ENCODE measurements at places on chromosomes 5 and 9. TPM values are rescaled to one million over a fixed set of nuclear protein-coding genes. Genes with fewer than 3 reads are reported as not detected.

Gene DMRT3
- total RNA-seq = 1.1 TPM

Gene NR5A1
- total RNA-seq = not detected

Gene PRR16
- total RNA-seq = 3.3 TPM

Gene DNAJC21
- 34.9 TPM for total RNA-seq

Gene SLC46A2
- 0.35 TPM for total RNA-seq

Gene ACSL6
- total RNA-seq = 0.35 TPM

Gene F2RL1
- 1.9 TPM for total RNA-seq

Gene PCDHGB5
- total RNA-seq = 5.9 TPM

Gene NDFIP1
- total RNA-seq = 56.5 TPM

Gene FGFR4
- total RNA-seq = 0.42 TPM

Gene ARHGEF37
- total RNA-seq = 3.9 TPM

Gene HOMER1
- total RNA-seq = 3.2 TPM

DNA sequence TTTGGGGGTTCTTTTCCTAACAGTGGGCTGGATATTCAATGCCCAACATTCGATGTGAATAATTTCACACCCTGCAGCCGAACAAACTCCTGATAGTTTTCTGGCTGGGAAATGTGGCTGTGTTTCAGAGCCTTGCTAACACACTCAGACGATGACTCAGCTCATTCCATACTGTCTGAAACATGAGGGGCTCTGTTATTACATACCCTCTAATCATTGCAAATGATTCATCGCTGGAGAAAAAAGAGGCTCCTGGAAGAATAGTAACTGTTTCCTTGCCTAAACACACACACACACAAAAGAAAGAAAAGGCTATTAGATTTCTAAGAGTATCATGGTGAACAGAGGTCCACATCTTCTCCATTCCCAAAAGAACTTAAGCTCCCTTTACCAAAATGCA is 75.8 kb downstream of the OXCT1 start:
- DNase-seq = no peak

- DNase-seq = no peak
These were observed 185.0 kb upstream of the PRLR start for GRCh38 chr5:35415309-35415708.

DNA sequence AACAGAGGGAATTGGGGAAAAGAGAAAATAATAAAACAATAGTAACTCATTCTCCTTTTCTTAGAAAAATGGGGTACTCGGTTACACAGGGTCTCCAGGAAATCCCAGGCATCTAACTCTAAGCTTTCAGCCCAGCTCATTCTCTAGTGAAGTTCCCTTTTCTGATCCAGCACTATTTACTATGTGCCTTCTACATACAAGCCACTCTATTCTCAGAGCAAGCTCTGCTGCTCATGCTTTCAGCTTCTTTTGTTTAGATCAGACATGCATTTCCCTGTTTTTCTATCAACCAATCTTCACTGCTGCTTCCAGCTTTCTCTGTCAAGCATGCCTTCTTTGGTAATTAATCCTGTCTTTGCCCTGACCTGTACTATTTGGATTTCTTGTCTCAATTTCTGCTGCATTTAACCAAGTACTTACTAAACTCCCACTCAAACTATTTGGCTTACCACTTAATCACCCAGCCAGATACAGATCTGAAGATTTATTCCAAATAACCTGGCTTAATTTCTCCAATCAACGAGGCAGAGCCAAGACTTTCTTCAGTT is 25.3 kb downstream of the OSMR start:
- no peak for DNase-seq

- DNase-seq = no peak
These were observed 419.4 kb downstream of the MTRR start for GRCh38 chr5:8288334-8288733.

- no peak for DNase-seq
These were observed 456.9 kb downstream of the TAF11L14 start for GRCh38 chr5:18091142-18091541.

DNA sequence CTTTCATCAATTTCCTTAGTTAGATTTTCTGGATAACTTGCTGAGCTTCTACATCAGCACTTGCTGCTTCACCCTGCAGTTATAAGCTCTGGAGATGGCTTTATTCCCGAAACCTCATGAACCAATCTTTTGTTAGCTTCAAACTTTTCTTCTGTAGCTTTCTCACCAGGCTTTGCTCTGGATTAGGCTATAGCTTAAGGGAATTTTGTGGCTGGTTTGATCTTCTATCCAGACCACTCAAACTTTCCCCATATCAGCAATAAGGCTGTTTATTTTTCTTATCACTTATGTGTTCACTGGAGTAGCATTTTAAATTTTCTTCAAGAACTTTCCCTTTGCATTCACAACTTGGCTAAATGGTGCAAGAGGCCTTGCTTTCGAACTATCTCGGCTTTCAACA is 1173.5 kb upstream of the NUDT12 start:
- no peak for DNase-seq

GRCh38 chr5:85132269-85132668 is 747.6 kb upstream of the EDIL3 start:
- DNase-seq = no peak

- DNase-seq = no peak
These were observed 56.7 kb downstream of the SGCD start for GRCh38 chr5:156383510-156384265.

GRCh38 chr9:7210854-7211637 is 453.3 kb downstream of the KDM4C start:
- DNase-seq = no peak

DNA sequence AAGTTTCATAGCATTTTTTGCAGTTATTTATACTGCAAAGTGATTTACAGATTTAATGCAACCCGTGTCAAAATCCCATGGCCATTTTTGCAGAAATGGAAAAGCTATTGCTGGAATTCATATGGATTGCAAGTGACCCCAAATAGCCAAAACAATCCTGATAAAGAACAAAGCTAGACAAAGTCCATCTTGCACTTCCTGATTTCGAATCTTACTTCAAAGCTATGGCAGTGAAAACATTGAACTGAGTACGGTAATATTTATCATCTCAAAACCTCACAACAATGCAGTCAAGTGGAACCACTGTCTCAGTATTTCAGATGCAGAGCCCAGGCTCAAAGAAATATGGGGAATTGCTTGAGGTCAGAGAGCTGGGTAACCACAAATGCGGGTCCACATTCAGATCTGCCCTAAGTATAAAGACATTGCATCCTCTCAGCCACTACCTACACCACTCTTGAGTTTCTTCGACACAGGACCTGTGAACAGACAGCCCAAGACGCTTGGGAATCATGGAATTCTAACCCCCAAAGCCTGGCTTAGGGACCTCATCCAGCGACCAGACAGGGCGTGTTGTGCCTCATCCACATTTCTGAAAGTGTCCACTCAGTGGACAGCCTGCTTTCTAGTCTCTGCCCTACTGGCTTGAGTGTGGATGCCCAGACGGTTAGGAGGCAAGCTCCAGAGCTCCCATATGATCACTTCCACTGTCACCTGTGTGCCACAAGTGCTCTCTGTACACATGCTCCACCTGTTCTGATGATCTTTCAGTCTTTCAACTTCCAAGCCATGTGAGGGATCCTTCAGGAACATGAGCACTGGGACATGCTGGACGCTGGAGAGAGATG is 39.3 kb upstream of the KCNIP1 start:
- no peak for DNase-seq

- DNase-seq = no peak
These were observed 10.5 kb downstream of the UGCG start for GRCh38 chr9:111907147-111907546.

GRCh38 chr9:16710888-16711287 is 159.6 kb downstream of the BNC2 start:
- no peak for DNase-seq

DNA sequence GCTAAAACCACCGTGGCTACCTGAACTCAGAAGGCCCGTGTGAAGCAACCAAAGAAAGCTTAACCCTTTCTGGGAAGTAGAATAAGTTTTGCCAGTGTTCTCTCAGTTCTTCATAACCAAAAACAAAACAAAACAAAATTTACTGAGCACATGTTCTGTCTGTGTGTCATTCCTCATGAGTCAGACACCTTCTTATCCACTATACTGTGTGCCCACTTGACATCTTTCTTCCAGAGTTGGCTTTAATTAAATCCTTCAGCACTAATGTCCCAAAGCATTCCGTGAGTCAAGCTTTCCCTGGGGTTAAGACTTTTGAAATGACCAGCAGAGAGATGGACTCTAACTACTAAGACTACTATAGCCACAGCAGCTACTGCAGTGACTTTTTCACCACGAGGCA is 61.3 kb downstream of the GLIS3 start:
- DNase-seq = no peak

GRCh38 chr5:119271758-119272730 is 83.8 kb upstream of the TNFAIP8 start:
- DNase-seq = no peak

DNA sequence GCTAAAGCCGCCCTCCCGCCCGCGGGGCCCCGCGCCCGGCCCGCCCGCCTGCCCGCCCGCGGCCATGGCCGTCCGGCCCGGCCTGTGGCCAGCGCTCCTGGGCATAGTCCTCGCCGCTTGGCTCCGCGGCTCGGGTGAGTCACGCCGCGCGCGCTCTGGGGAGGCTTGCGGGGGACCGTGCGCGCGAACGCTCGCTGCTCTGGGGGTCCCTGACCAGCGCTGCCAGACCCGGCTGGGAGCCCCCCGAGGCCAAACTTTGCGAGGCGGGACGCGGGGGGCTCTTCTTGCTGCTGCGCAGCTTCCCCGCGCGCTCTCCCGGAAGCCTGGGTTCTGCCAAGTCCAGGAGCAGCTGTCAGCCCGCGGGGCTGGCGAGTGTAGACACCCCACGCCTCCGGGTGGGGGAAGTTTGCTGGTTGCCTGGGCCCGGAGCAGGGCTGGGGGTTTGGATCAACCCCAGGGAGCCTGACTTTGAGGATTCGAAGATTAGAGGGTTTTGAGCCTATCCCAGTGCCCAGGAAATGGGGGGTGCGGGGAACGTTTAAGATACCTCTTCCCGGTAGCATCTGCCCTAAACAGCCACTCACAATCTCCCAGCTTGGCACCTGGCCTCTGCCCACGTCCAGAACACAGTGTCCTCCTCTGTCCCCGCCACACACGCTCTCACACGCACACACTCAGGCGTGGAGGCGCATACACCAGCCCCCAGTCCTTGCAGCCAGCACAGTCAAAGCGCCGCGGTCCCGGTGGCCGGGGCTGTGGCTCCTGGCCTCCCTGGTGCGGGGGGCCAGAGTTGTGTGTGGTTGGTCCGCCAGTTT is 535 bp downstream of the UNC5A start:
- no peak for DNase-seq

DNA sequence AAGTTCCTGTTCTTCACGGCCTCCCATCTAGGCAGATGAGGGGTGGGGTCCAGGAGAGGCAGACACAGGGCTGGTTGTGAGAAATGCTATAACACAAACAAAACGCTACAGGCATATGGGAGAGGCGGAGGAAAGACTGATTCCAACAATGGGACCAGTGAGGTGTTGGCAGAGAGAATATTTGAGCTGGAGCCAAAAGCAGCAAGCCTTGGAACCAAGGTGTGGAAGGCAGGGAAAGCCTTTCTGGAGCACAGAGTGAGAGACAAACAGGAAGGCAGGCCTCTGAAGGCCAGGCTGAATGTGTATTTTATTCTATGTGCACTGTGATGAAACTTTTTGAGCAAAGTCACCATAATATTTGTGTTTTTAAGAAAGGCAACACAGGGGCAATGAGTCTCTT is 2.9 kb downstream of the ATPSCKMT start:
- DNase-seq = no peak

GRCh38 chr9:105313238-105313637 is 68.8 kb downstream of the SLC44A1 start:
- no peak for DNase-seq

DNA sequence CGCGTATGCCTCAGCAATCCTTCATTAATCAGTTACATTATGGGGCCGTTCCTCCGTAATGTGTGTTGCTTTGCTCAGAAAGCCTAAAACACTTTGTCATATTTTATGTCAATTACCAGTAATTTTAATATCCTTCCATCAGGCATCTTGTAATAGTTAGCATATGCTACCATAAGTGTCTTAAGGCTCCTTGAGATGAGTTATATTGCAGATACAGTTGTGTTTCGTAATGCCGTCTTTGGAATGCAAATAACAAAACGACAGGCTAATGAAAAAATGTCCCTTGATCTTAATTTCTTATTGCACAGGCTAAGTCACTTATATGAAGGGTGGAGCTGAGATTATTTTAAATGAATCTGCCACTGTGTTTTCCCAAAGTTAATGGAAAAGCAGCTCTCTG is 50.5 kb downstream of the TBCA start:
- DNase-seq = no peak

- DNase-seq = peak; percentile 75
These were observed 47.0 kb upstream of the PLIN2 start for GRCh38 chr9:19174127-19174912.

- DNase-seq = no peak
These were observed 52.8 kb upstream of the RAI14 start for GRCh38 chr5:34603378-34603777.

GRCh38 chr5:157327771-157328170 is 61.8 kb downstream of the CYFIP2 start:
- DNase-seq = no peak

- peak; percentile 20 for DNase-seq
These were observed 167.8 kb downstream of the COL23A1 start for GRCh38 chr5:178422400-178422775.

DNA sequence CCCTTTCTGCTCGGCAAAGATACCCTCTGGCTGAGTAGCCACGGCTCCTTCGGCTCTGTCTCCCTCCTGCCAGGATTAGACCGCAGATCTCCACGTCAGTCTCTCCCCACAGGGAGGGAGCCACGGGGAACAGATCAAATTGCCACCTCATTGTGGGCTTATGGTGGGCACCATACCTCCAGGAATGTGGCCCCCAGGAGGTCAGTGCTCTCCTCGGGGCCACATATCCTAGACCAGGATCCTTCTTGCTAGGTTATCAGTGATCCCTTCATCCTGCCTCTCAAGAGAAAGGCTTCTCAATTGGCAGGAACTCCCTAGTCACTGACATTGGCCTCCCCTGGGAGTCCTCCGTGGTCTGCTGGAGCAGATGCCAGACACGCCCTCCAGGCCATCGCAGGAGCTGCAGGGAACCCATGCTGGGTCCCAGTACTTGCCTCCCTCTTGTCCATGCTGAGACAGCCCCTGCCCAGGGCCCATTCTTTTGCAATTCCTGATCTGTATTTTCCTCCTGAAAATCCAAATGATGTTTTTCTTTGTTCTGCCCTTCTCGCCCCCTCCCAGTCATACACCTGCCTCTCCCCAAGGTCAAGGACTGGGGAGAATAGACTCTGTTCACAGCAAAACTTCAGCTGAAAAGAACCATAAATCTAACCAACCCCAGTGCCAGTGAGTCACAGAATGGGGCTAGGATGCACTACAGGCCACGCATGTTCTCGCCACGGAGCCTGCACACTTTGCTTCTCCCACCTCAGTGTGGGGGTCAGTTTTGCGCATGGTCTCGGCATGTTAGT is 31.6 kb upstream of the ENHO start:
- DNase-seq = no peak

GRCh38 chr9:124320062-124320973 is 62.6 kb downstream of the NEK6 start:
- no peak for DNase-seq
